ENCODE measurements at places on chromosomes 16 and 17. TPM values are rescaled to one million over a fixed set of nuclear protein-coding genes. Genes with fewer than 3 reads are reported as not detected.

LRRC37A3 gene
- 12.2 TPM for total RNA-seq

CDH13 gene
- 47.5 TPM for total RNA-seq

RGS9 gene
- 2.6 TPM for total RNA-seq

ARHGAP44 gene
- 0.64 TPM for total RNA-seq

RGS11 gene
- total RNA-seq = 0.64 TPM

VMO1 gene
- total RNA-seq = 0.64 TPM

ZNF174 gene
- total RNA-seq = 8.1 TPM
